ENCODE measurements at places on chromosomes 2 and 18.

DNA sequence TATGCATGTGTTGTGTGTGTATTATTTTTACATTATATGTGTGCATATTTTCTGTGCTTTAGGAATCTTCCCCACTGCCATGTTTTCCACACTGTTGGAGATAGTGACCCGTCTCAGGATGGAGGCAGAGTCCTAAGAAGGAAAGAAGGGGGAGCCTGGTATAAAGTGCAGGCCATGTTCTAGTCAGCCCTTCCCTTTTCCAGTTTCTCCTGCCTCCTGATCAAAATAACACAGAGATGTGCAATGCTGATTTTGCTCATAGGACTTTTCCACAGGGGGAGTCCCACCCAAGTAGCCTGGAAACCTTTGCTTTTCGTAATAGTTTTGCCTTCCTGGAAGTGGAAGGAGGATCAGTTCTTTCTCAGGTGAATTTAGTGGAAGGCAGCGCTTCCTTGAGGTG lies 72.8 kb upstream of the FAM237A start:
- no peak for DNase-seq

DNA sequence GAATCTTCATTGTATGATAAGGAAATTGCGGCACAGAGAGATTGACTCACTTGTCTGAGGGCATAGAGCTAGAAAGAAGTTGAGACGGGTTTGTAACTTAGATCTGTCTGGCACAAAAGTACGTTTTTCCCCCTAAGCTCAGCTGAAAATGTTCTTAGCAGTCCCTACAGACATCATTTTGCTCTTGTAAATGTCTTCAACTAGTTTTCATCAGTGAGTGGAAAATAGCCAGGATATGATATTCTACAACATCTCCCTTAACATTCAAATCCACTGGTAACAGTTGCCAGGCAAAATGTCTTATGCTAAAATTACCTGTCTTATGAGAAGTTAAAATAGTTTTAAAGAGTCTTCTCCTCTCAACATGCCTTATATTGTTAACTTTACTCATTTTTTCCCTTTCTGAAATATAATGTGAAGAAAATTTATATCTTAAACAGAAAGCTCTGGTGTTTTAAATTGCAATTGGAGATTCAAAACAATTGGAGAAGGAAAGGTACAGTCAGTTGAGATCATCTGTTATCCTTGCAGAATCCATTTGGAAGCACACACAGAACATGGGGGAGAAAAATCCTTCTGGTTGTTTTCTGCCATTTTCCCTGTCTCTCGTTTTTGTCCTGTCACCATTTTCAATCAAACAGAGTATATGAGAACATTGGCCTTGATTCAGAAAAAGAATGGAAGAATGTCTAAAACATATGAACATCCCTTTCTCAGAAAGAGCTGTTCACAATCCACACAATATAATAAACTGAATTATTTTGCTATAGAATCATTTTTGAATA lies 255.0 kb downstream of the TRIB2 start:
- no peak for DNase-seq

DNA sequence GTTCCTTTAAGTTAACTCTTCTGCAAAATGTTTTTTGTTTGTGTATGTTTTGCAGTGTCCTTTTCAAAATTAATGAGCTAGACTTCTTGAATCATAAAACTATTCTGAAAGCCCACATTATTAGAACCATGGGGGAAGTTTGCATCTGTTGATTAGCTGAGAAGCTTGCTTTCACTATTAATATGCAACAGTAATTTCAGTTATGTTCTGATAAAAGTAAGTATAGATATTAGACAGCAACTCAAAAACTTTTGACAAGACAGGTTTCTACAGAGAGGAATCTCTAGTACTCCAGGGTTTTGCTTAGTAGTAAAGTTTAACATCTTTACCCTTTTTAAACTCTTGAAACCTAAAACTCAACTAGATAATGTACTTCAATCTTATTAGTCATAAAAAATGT lies 147.8 kb downstream of the UBE2E3 start:
- no peak for DNase-seq

GRCh38 chr2:85718009-85718391 lies 23.8 kb downstream of the GNLY start:
- DNase-seq: no peak

DNA sequence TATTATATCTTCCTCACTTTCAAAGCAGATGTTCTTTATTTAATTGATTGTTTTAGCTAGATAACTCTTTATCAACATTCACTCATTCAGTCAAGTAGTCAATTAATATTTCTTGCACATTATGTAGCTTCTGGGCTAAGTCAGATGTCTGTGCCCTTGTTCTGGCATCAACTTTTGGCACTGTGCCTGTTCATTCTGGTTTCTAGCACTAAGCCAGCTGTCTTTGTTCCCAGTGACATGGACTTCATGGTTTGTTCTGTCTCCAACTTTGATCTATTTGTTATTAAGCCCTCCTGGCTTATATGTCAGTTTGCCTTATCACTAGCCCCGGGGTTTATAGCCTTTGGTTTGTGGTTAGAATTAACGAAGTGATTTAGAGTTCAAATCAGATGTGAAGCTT lies 247.9 kb upstream of the SYT4 start:
- DNase-seq: no peak

- no peak for DNase-seq
Measured at GRCh38 chr2:54775710-54776109, 52.2 kb downstream of the EML6 start.

DNA sequence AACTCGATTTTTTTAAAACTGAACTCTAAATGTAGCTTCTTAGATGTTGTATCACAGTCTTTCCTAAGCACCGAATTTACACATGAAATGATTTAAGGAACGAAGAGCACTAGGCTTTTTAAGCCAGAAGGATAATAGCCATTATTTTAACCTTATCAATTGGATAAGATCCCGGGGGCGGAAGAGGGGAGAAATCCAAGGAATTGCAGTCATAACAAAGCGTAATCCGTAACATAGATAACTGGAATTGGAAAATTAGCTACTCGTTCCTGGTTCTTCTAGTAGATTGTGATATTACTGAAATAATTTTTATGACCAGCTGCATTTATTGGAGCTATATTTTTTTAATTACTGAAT lies 988 bp upstream of the KANSL1L start:
- DNase-seq: no peak

DNA sequence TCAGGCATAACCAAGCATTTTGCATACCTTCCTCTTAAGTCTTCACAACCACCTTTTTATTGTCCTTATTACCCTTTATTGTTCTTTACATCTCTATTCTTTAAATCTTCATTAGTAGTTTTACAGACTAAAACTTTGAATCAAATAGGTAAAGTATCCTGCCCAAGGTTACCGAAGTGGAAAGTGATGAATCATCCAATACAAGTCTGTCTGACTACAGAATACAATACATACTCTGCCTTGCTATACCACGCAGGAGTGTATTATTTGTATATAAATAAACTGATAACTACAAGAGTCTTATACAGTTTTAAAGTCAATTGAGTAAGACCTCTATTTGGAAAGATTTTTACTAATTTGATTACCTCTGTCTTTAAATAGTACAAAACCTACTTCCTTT lies 196.0 kb downstream of the ZEB2 start:
- no peak for DNase-seq
